ENCODE measurements at places on chromosomes 3 and 15. TPM values are rescaled to one million over a fixed set of nuclear protein-coding genes. Genes with fewer than 3 reads are reported as not detected.

GRCh38 chr3:17865631-17866030, 123.2 kb upstream of the TBC1D5 start:
- DNase-seq = no peak

DNA sequence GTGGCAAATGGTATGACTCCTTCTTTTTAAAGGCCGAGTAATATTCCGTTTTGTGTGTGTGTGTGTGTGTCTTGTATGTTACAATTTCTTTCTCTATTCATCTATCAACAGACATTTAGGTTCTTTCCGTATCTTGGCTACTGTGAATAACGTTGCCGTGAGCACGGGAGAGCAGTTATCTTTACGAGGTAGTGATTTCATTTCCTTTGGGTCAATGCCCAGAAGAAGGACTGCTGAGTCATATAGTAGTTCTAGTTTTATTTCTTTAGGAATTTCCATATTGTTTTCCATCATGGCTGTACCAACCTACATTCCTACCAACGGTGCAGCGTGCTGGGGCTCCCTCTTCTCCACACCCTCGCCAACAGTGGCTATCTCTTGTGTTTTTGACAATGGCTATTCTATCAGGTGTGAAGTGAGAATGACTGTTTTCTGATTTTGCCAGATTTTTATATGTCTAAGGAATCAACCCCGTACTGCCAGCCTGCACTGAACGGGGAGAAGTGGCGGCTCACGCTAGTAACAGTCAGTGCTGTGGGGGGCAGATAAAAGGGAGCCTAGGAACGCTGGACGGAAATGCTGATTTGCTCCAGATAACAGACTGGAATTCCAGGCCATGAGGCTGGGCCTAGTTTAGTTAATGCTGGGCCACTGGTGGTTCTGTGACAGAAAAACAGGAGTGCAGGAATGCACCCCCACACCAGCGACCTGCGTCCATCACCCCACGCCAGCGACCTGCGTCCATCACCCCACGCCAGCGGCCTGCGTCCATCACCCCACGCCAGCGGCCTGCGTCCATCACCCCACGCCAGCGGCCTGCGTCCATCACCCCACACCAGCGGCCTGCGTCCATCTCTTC, 168.1 kb downstream of the XXYLT1 start:
- peak; percentile 72 for DNase-seq

DNA sequence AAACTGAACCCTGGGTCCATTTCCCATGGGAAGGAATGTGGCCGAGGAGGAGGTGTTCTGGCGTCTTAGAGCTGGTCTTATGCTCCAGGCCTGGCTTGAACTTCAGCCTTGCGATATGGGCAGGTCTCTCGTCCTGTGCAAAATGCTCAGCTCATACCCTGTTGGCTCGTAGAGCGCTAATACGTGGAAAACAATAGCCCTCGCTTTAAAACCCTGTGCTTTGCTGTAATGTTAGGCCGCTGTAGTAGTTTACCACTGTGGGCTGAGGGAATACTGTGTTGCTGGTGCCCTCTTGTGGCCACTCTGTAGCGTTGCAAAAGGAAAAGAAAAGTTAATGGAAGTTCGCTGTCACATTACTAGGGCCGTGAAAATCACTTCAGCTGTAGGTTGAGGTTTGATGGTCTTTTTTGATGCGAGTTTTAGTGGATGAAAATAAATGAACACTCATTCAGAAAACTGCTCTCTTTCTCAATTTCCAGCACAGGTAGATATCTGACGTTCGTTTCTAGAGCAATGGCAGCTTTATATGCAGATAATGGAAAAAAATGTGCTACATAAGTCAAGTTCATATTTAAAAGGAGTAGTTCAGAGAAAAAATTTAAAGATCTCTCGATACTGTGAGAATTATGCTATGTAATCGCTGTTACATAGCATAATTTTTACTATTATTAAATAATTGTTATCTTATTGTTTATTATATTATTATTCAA, 92.9 kb downstream of the MCTP2 start:
- no peak for DNase-seq

DNA sequence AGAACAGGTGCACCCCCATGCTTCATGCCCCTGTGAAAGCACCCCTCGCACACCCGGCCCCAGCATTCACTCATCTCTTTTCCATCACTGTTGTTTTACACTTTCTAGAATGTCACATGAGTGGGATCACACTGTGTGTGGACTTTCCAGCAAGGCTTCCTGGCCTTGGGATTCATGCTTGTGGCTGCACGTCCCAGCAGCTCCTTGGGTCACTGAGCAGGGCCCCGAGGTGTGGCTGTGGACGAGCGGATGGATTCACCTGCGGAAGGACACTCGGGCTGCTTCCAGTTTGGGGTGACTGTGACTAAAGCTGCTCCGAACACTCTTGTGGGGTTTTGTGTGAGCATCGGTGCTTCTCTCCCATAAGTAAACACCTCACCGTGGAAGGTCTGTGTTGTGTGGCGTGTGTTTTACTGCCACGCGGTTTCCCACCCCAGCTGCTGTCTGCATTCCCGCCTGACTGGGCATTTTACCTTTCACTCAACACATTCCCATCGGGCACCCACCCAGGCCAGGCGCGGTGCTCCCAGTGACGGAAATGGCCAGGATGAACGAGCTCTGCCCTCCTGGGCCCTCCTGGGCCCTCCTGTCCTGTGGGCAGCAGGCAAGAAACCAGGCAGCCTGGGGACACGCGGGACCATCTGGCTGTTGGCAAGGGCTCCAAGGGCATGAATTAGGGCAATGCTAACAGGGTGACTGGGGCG, 41.4 kb downstream of the DNAJB8 start:
- DNase-seq = no peak

DNA sequence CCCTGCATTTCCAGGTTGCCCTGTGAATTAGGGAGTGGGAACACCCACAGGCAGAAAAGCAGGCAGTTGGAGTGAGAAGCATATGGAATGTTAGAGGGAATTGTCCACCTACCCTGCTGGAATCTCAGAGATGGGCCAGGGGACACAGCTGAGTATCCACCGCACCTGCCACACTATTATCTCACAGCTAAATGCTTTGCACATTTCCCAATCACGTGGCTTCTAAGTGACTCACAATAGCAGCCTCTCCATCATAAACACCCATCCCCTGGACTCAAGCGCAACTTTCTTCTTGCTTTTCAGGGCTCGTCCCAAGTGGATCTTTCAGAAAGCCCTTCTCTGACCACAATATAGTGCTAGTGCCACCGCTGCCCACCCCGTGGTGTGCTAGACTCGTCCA, 389.0 kb upstream of the LMCD1 start:
- no peak for DNase-seq

GRCh38 chr15:94314639-94315038, 83.3 kb downstream of the MCTP2 start:
- no peak for DNase-seq

DNA sequence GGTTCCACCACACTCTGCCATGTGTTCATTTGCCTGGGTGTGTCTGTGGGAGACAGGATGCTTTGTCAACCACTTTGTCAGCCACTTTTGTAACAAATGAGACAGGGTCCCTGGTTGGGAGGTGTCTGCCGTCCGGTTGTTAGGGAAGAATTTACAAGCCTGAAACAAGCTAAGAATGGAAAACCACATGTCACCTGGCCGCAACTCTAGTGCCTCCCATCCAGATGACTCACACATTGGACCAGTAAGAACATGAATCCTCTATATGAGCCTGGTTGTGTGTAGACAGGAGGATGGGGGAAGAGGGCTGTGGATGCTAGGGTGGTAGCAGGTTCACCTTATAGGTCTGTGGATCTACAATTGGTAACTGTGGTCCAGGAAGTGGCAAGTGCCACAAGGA, 335.3 kb downstream of the CLSTN2 start:
- DNase-seq = no peak

DNA sequence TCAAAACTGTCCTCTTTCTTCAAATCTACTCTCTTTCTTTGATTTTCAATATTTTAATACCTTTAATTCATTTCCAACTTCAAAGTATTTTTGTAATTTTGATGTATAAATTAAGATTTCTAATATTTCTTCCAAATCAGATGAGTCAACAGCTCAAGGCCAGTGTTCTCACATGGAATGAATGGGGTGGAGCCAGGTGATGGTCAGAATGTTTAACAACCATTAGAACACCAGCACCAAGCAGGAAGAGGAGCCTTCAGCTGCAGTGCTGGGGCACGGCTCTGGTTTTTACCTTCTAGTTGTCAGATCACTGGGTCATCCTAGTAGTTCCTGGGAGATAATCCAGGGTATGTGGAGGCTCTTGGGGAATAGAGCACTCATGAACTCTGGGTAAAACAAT, 494.5 kb upstream of the PDZRN3 start:
- DNase-seq = no peak

- no peak for DNase-seq
Observed at GRCh38 chr3:125257536-125257935, 45.0 kb upstream of the SLC12A8 start.

- DNase-seq = no peak
Observed at GRCh38 chr3:128226795-128227395, 73.6 kb downstream of the EEFSEC start.

- no peak for DNase-seq
Observed at GRCh38 chr15:51736751-51737521, 519 bp downstream of the LYSMD2 start.

- no peak for DNase-seq
Observed at GRCh38 chr3:12969486-12969885, 103.7 kb downstream of the IQSEC1 start.

DNA sequence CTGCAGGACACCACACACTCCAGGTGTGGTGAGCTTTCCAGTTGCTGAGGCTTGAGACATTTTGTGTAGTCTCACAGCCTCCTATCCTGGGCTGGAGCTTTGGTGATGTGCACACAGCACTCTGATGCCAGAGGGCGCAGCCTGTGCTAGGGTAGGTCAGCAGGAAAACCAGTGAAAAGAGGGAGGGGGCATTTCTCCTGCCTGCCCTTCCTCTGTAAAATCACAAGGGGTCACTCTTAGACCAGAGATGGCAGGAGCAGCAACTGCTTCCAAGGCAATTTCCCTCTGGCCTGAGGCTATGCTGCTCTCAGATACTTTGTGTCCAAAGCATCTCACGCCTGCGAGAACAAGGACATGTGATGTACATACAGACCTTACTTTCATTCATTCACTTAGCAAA, 16.5 kb upstream of the MUSTN1 start:
- DNase-seq = no peak

GRCh38 chr15:63881431-63881830, 47.7 kb upstream of the HERC1 start:
- DNase-seq = no peak

- DNase-seq = no peak
Observed at GRCh38 chr3:45932112-45932511, 11.2 kb upstream of the CXCR6 start.

PLA1A gene
- 0.42 TPM for total RNA-seq

CPEB1 gene
- 4.7 TPM for total RNA-seq

RARB gene
- total RNA-seq = 70.7 TPM

CMTM6 gene
- 123 TPM for total RNA-seq

CEP63 gene
- 30.2 TPM for total RNA-seq

NOX5 gene
- 0.16 TPM for total RNA-seq

EID1 gene
- 260 TPM for total RNA-seq

Data from urinary bladder (tissue), 4 donors.